ENCODE measurements at places on chromosomes 4 and X.

GRCh38 chr4:60605646-60606354, 594.3 kb upstream of the ADGRL3 start:
- no peak for DNase-seq

GRCh38 chr4:122577189-122577553, 43.7 kb downstream of the IL21 start:
- no peak for DNase-seq

DNA sequence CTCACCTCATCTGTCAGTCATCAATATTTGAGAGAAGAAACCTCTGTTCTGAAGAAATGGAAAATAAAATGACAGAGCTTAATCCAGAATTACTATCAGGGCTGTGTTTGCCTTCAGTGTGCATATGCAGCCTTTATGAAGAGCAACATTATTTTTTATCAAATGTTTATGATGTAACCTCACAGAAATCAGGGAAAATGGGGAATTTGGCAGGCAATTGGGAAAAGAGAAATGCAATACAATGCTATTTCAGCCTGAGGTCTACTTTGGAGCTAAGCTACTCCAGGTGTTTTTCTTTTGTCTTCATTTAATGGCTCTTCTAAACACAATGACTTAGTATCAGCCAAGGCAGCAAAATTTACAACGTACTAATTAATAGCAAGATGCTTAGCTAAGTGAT, 241.1 kb upstream of the TET2 start:
- DNase-seq: no peak

DNA sequence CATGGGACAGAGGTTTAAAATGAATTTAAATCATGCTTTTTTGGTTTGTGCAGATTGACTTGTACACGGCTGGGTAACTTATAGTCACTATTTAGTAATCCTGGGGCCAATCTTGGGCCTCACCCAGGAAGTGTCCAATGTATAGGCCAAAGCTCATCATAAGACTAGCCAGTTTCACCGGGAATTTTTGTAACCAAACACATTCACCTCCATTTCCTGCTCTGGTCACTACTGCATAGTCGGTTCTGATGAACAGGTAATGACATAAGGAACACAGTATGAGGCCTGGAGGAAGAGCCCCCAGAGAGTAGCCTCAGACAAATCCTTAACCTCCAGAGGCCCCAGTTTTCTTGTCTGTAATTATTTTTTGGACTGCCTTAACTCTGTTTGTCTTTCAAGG, 81.9 kb downstream of the HPRT1 start:
- DNase-seq: no peak

DNA sequence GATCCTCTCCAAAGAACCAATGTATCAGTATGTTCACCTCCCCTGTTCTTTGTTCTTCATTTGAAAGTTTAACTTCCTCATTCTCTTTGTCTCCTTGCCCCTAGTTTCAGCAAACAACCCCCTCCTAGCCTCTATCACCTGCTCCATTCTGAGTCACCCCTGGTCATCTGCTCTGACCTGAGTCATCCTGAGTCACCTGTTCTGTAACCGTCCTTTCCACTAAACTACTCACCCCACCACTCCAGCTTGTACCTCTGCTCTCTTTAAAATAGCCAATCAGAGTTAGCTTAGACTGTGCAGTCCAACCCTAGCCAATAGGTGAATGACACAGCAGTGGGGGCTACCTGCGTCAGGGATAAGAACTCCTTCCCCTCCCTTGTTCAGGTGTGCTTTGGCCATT, 249.8 kb upstream of the AADAT start:
- DNase-seq: no peak

GRCh38 chr4:118787844-118788380, 48.0 kb downstream of the SEC24D start:
- DNase-seq: no peak

- no peak for DNase-seq
Observed at GRCh38 chr4:157772907-157773306, 399.9 kb downstream of the GASK1B start.

GRCh38 chr4:81839347-81840042, 367.8 kb upstream of the RASGEF1B start:
- no peak for DNase-seq

DNA sequence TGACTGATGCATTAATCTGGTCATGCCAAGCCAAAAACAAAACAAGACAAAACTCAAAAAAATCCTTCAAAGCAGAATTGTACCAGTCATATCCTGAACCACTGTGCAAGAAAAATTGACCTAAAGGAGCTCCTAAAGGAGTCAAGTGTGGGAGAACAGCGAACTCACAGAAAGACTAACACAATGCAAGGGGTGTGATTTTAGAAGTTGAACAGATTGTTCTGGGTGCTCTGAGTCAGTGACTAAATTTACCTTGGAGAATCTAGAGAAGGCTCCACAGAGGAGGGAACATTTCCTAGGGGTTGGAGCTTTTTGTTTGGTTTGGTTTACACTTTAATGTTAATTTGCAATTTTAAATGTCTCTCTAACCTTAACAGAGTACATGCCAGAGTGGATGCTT, 48.9 kb upstream of the PHF8 start:
- no peak for DNase-seq

- no peak for DNase-seq
Observed at GRCh38 chr4:153243468-153243867, 39.2 kb downstream of the TRIM2 start.

DNA sequence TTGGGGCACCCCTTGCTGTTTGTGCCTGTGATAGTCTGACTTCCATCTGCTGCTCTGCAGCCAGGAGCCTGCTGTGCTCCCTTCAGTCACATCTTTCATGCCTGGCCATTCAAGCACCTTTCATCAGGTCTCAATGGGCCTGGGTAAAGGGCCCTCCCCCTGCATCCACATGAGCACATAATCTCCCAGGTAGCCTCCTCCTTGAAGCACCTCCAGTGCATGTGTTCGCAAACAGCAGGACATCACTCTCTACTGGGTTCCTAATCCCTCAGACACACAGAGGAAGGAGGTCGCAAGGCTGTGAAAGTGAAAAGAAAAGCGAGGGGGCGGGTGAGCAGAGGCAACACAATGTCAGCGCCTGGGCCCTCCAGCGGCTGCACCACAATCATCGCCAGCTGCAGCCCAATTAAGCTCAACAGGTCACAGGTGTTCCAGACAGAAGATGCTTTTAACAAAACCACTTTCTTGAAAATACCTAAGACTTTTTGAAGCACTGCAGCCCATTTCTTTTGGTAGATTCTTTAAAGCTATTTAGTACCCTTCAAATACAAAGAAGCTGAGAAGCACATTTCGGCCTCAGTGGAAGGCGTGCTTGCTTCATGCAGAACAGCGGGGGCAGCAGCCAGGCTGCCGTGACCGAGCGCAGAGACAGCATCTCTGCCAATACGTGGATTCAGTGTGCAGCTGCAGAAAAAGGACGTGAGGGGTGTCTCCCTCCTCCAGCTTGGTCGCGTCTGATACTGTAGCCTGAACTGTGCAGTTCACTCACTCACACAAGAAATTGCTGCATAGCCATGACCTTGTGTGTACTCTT, 92.2 kb upstream of the SPRY1 start:
- DNase-seq: no peak

DNA sequence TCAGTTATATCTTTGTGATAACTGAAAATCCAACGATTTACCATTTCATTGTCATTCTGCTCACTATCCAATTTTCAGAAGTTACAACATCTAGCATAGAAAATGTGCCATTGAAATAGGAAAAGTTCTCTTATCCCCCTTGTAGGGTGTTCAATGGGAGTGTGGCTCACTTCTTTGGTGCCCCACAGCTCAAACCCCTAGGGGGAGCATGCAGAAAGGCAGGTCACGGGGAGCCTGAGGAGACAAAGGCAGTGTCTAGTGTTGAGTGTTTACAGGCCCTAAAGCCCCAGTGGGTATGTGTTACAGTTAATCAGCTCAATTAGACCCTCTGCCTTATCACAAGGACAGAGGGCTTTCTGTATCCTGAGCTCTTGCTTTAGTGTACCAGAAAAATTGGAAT, 243.4 kb upstream of the GRID2 start:
- DNase-seq: no peak

GRCh38 chrX:13254076-13254785, 65.6 kb downstream of the ATXN3L start:
- no peak for DNase-seq

- DNase-seq: no peak
Observed at GRCh38 chr4:107800706-107801105, 24.0 kb upstream of the SGMS2 start.

Data from stimulated activated CD4-positive, alpha-beta T cell treated with anti-CD3 and anti-CD28 coated beads, Interleukin-1b, Interleukin-23, amount 100 ng/mL, for 24 hours (primary cell).